ENCODE measurements at places on chromosomes 7 and 10.

GRCh38 chr10:66799474-66799873 lies 126.4 kb upstream of the LRRTM3 start:
- no peak for DNase-seq

DNA sequence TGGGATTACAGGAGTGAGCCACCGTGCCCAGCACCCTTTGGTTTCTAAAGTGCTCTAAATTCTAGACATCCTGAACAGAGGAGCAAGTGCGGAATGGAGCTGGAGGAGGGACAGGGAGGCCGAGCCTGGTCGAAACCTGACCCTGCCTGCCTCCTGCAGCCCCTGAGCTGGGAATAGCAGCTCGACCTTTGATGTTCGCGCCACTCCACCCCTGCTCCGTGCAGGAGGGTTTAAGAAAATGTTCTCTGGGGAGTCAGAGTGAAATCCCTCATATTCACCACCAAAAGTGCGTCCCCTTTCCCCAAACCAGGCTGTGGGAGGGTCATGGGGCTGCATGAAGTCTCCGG lies 1.8 kb downstream of the PGAM2 start:
- DNase-seq: no peak

DNA sequence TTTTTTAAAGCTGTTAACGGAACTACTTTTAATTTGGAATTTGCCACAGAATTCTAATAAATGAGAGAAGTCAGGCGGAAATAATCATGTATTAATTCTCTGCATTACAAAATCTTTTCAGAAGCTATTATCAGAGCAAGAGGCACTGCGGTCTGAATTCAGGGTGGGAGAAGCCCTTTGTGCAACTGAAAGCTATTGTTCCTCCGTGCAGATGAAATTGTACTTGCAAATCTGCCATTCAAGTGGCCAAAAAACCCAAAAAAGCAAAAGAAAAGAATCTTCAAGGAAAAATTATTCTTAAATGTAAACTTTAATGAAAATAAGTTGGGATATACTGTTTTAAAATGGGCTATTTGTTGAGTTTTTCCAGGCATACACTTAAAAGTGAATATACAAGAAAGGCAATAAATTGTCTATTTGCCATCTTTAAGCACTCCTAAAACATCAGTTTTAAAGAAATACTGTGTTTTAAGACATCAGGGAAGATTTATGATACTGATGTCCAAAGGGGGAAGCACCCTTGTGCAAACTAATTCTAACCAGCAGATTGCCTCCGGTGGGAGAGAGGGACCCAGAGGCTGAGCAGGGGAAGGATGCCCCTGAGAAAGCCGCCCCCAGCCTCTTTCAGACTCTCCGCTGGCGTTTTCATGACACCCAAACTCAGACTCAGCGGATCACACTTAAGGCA lies 351.2 kb downstream of the DNAJB6 start:
- no peak for DNase-seq

- no peak for DNase-seq
Observed at GRCh38 chr10:98041352-98042043, 11.1 kb upstream of the CRTAC1 start.
